ENCODE measurements at places on chromosomes 3 and 15.

DNA sequence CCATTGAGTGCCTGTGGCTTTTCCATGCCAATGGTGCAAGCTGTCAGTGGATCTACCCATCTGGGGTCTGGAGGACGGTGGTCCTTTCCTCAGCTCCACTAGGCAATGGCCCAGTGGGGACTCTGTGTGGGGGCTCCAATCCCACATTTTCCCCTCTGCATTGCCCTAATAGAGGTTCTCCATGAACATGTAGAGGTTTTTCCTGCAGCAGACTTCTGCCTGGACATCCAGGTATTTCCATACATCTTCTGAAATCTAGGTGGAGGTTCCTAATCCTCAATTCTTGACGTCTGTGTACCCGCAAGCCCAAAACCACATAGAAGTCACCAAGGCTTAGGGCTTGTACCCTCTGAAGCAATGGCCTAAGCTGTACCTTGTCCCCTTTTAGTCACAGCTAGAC lies 703.1 kb downstream of the MCTP2 start:
- no peak for DNase-seq

- DNase-seq, result peak; percentile 82
These were observed 35.1 kb downstream of the CMTM6 start for GRCh38 chr3:32467333-32468070.

DNA sequence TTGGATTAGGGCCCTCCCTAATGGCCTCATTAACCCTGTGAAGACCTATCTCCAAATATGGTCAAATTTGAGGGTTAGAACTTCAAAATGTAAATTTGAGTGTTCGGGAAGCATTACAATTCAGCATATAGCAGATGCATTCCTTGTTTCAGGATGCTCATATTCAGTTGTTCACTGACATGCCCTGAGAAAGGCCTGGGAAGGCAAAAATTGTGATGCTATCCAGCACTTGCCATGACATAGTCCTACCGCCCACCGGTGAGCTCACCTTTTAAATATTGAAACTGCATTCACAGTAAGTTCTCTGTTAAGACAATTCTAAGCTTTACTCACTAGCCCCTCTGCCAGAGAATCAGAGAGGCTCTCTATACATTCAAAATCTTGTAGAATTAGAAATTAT lies 300.3 kb upstream of the CCDC54 start:
- no peak for DNase-seq

DNA sequence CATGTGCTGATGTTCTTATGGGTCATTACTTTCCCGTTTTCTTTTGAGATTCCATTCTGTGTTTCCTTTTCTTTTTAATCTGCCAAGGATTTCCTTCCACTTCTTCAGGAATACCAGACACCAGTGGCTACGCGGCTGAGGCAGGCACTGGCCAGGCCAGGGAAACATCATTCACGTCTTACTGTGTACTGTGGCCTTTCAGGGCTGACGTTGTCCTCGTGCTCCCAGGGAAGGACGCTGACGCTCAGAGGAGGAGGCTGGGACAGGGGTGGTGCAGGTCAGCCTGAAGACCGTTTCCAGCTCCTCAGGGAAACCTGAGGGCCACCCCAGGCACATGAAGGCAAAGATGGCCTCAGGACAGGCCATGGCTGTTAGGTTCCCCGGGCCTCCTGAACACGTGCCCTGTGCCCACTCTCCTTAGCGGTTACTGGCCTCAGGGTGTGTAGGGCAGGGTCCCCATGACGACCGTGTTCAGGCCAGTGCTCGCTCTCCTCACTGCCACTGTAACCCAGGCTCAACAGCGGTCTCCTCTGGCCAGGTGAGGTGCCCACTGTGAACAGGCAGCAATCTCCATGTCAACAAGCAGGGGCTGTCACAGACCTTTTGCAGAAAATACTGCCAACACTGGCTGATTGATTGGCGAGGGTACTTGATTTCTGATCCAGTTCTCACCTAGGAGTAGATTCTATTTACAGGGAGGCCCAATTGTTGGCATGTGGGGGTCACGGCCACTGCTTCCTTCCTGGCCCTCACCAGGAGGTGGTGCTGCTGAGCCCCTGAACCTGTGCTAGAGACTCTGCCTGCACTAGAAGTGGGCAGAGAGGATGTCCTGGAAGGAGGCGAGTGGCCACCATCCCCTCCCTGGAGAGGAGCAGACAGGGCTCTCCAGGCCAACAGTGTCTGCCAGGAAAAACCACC lies 169.5 kb downstream of the ATP10A start:
- peak; percentile 23 for DNase-seq

GRCh38 chr15:70585707-70586034 lies 177.7 kb downstream of the UACA start:
- DNase-seq, result no peak

DNA sequence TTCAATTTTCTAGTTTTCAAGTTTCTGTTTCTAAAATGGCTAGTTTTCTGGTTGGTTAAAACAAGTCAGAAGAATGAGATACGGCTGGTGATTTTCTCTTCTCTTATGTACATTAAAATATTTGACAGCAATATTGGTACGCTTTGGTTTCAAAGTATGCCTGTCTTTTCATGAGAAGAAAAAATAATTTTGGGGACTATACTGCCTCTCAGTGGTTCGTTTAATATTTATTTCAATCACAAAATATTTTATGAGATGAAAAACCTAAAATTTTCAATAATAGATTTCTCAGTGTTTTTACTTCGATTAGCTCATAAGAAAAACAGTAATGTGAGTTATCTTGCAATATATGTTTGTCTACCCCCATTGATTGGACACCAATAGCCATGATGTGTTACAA lies 72.8 kb upstream of the AADACL2 start:
- DNase-seq, result no peak

Data from CD4-positive, alpha-beta T cell treated with Interferon alpha-2 for 1 hour (primary cell).